Stimulated activated CD4-positive, alpha-beta T cell treated with anti-CD3 and anti-CD28 coated beads, Interleukin-15, amount 100 ng/mL, for 48 hours (primary cell): ENCODE measurements at places on chromosomes 11 and 22.
A peak's percentile ranks its signal among the peaks of the same experiment; 100 is the strongest.

- DNase-seq: no peak
Observed at GRCh38 chr11:112966561-112966960, 5.3 kb downstream of the NCAM1 start.

DNA sequence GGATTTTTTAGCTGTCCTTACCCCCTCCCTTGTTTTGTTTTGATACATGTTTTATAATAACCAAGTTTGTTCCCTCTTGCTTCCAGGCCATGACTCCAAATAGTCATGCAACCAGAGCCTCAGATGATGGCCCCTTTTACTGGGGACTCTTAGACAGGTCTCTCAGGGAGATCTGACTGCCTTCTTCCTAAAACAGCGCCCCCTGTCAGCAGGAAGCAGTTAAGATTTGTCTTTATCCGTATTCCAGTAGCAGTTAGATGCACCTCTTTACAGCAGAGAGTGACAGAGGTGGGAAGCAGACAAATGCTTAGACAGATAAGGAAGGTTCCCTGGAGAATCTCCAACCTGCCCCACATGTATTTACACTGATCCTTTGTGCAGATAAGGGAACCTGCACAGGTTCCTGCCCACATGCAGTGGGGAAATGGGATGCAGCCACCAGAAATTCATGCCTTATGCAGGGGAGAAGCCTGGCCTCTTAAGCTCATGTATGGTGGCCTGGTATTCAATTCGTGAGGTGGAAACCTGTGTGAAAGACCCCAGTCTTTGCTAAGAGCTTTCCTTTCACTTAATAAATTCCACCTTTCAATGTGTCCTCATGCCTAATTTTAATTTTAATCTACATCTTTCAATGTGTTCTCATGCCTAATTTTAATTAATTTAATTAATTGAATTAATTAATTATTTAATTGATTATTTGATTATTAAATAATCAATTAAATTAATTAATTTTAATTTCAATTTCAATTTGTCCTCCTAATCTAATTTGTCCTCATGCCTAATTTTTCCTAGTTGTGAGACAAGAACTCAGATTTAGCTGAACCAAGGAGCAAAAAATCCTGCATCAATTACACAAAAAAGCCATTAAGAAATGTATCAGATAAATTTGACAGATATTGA is 11.5 kb upstream of the GLYAT start:
- DNase-seq: no peak

- no peak for DNase-seq
Observed at GRCh38 chr11:10494636-10495463, 39.8 kb downstream of the AMPD3 start.

GRCh38 chr11:90391756-90392155 is 168.9 kb upstream of the CHORDC1 start:
- no peak for DNase-seq

DNA sequence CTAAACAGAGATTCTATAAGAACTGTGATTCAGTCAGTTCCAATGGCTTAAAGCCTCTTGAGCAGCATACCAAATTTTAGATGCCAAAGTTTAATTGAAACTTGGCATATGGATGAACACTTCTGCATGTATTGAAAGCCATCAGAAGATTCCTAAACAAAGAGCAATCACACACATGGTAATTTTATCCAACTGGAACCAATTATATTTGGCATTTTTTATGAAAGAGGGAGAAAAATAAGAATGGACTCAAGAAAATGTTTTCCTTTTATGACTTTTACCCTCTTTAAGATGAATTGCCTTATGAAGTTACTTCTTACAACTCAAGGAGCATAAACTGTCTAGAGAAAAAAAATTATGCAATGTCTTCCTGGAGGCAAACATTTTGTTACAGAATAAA is 7.4 kb downstream of the TRPC6 start:
- no peak for DNase-seq

GRCh38 chr22:24594569-24595120 is 1.8 kb upstream of the LRRC75B start:
- no peak for DNase-seq

DNA sequence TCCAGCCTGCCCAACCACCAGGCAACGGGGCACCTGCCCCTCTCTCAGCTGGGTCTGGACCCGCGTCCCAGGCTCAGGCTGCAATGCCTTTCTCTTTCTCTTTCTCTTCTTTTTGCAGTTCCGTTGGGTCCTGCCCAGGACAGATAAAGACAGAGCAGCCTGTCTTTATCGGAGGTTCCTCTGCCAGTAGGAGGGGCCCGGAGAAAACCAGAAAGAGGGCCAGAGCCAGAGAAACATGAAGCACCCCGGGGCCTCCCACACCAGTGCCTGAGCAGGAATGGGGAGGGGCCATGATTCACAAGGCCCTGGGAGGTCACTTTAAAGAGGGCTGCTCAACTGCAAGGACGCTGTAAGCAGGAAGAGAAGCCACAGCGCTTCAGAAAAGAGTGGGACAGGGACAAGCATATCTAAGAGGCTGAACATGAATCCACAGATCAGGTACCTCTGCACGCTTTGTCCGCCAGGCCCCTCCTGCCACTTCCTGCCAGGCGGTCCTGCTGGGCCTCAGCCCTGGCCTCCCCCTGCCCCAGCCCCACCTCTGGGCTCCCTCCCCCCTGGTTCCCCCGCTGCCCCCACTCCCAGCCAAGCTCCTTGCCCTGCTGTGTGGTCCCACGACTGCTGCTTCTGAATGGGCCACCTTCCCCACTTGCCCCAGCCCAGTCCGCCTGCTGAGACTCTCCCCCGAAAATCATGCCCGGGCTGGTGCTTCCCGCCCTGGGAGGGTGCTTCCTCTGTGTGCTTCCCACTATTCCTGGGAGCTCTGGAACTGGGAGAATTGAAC is at the start of gene APOBEC3C:
Gene APOBEC3C, plus strand, starts transcription at position 316 of the 781 bp plus-strand sequence. Its CDS starts 106 bp downstream, at position 422.
- DNase-seq: peak; percentile 75

DNA sequence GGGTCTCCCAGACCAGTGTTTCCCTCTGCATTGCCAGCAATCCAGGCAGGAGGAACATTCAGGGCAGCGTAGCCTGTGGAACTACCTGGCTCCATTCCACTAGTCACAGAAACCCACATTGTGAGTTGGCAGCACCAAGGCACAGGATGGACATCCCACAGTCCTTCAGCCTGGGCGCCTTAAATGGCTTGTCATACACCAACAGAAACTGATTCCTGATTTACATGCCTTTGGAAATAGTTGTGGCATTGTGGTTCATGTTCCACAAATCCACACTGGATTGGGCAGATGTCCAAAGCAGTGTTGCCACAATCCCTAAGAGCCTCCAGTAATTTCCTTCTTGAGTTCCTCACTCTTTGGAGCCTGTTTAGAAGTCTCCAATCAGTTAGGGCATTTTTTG is 225.6 kb downstream of the BLID start:
- no peak for DNase-seq

- DNase-seq: no peak
Observed at GRCh38 chr11:133887692-133888332, 42.5 kb upstream of the SPATA19 start.

GRCh38 chr11:36500315-36500721 is 9.8 kb downstream of the TRAF6 start:
- DNase-seq: no peak

- DNase-seq: no peak
Observed at GRCh38 chr11:133362916-133363315, 169.4 kb downstream of the OPCML start.

- DNase-seq: peak; percentile 14
Observed at GRCh38 chr22:35582861-35583670, 34.1 kb downstream of the MB start.

DNA sequence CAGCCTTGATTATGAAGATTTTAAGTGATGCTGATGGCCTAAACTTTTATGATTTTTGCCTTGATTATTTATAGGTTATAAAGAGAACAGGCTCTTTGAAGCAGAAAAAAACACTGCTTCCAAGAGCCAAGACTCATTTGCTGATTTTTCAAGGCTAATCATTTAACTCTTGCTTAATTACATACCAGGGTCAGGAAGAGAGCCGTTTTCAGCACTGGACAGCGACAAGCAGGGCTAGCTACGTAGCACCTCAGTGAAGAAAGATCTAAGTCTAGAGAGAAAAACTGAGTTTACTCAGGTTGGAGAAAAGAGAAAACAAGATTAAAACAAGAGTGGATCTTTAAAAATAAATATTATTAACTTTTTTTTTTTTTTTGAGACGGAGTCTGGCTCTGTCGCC is 615.4 kb upstream of the B3GAT1 start:
- DNase-seq: no peak

DNA sequence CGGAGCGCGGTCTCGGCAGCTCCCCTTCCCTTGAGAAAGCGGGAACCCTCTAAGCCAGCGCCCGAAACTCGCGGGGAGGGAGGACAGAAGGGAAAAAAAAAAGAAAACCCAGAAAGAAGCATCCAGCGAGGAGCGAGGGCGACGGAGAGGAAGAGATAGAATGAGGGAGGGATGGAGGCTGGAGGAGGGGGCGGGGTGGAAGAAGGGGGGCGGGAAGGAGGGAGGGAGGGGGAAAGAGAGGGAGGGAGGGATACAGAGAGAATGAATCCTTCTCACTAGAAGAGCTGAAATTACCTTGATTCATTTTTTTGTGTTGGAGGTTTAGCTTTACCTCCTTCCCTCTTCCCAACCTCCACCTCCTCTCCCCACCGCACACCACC is 19.3 kb upstream of the BDNF start:
- no peak for DNase-seq

GRCh38 chr11:111644922-111645321 is 42.7 kb downstream of the SIK2 start:
- no peak for DNase-seq

DNA sequence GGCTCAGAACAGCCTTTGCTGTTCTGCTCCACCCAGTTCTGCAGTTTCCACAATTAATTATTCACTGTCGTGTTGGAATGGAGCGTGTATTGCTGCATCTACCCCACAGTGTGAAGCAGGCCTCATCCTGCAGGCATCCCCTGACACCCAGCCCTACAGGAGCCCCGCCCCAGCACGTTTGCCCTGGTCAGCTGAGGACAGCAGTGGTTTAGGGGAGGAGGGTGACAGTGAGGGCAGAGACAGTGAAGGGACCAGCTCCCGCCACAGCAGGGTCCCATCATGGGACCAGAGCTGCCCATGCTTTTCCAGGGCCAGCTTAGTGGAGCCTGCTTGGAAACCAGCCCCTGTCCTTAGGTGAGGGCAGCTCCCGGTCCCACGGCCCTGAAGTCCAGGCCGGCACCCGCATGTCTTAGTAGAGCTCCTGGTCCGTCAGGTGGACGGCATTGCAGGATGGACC is 273.0 kb downstream of the TBC1D22A start:
- DNase-seq: no peak

GRCh38 chr11:112514011-112514740 is 253.5 kb upstream of the PLET1 start:
- DNase-seq: no peak

GRCh38 chr11:14253421-14253820 is 105.6 kb downstream of the RRAS2 start:
- DNase-seq: no peak

- no peak for DNase-seq
Observed at GRCh38 chr22:20437613-20438426, at the start of gene SCARF2. SCARF2 (minus strand) TSS chr22:20437825; CDS start chr22:20437754, 71 bp downstream.

GRCh38 chr22:42873356-42873755 is 16.3 kb upstream of the ARFGAP3 start:
- DNase-seq: no peak

DNA sequence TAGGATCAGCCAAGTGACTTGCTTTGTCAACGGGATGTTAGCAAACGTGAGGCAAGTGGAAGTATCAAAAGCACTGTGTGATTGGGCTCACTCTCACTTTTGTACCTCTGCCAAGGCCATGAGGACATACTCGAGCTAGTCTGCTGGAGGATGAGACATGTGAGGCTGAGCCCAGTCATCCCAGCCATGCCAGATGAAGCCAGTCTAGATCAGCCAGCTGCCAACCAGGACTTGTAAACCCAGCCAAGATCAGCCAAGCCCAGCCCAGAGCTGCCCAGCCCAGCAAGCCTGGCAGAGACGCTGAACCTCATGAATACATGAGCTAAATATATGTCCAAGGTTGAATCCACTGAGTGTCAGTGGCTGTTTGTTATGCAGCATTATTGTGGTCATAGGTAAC is 369.7 kb downstream of the MN1 start:
- no peak for DNase-seq

DNA sequence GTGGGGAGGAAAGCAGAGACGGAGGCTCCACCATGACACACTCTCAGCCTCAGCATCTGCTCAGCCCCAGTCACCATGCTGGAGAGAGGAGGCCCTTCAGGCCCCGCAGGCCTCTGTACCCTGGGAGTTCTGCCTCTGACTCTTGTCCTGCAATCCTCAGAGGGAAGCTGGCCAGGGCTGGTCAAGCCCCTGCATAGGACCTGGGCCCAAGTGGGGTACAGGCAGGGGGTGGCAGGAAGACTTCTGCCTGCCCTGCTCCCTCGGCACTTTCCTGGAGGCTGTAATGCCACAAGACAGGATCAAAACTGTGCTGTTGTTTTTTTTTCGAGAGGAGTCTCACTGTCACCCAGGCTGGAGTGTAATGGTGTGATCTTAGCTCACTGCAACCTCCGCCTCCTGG is 33.7 kb downstream of the LRRC74B start:
- no peak for DNase-seq

GRCh38 chr11:94638301-94638901 is 71.2 kb downstream of the PIWIL4 start:
- DNase-seq: no peak

- no peak for DNase-seq
Observed at GRCh38 chr11:57675176-57675941, 7.4 kb downstream of the ZDHHC5 start.

DNA sequence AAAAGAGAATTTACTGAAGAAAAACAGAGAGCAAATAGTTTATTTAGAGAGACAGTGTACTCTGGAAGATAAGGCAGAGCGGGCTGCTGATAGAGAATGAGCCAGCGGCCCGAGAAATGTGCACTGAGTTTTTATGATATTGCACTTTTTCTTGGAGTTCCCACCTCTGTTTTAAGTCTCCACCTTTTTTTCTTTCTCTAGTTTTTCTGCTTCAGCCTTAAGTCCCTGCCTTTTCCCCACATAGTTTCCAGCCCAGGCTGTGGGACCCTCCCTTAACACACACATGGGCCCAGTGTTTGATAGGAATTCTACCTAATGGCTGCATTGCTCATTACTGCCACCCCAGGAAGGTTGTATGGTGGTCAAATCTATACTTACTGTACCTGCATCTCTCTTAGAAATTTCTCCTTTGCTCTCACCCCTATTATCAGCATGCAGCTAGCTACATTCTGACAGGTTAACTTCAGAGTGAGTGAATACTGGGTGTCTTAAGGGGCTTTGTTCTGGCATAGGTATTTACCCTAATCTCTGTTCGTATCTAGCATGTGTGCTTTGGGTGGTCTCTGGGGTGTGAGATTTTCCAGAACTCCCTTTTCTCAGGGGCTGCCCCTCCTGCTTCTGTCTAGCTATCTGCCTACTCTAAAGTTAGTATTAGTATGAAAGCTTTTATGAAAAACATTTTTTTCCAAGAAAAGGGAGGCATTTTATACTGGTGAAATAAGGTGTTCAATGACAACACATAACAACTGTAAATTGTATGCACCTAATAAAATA is 127.3 kb upstream of the TOP3B start:
- DNase-seq: no peak
